T follicular helper cell (primary cell): ENCODE measurements at places on chromosomes 6 and 20.

GRCh38 chr6:169950558-169950957, 199.1 kb downstream of the ERMARD start:
- DNase-seq: no peak

DNA sequence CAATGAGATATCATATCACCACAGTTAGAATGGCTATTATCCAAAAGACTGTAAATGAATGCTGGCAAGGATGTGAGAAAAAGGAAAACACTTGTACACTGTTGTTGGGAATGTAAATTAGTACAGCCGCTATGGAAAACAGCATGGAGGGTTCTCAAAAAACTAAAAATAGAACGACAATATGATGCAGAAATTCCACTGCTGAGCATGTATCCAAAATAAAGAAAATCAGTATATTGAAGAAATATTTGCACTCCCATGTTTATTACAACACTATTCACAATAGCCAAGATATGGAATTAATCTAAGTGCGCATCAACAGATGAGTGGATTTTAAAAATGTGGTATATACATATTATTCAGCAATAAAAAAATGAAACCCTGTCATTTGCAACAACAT, 898.9 kb upstream of the MAN1A1 start:
- DNase-seq: no peak

DNA sequence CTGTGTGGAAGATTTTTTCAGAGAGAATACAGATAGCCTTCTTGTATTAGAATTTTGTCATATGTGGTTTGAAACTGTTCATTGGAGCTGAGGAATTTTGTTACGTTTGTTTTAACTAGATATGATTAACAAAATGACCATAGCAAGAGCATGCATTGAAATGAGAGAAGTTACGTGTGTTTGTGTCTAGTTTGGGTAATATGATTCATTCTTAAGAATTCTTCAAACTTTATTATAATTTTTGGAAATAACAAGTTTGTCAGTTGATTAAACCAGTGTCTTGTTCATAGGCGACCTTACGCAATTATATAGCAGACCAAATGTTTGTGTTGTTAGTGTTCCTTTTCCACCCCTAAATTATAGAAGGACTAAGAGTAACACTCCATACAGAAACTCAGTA, 5.5 kb downstream of the GMNN start:
- no peak for DNase-seq

DNA sequence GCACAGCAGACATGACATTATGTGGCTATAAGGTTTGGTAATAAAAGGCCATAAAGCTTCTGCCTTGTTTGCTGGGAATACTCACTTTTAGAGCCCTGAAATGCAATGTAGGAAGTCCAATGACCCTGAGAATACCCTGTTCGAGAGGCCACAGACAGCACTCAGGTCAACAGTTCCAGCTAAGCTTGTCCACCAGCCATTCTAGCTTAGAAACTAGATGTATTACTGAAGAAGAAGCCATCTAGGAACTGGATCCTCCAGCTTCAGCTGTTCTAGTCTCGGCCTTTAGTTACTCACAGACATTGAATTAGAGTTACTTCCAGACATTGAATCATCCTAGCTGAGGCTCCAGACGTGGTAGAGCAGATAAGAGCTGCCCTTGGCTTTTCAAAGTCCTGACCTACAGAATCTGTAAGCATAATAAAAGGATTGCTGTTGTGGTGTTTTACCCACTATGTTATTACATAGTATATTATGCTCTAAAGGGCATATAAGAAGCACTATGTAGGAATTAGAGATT, 84.9 kb downstream of the MMS22L start:
- DNase-seq: no peak

GRCh38 chr6:34120953-34121675, 24.8 kb downstream of the GRM4 start:
- DNase-seq: no peak

GRCh38 chr6:37177935-37178517, 8.1 kb downstream of the PIM1 start:
- DNase-seq: no peak

DNA sequence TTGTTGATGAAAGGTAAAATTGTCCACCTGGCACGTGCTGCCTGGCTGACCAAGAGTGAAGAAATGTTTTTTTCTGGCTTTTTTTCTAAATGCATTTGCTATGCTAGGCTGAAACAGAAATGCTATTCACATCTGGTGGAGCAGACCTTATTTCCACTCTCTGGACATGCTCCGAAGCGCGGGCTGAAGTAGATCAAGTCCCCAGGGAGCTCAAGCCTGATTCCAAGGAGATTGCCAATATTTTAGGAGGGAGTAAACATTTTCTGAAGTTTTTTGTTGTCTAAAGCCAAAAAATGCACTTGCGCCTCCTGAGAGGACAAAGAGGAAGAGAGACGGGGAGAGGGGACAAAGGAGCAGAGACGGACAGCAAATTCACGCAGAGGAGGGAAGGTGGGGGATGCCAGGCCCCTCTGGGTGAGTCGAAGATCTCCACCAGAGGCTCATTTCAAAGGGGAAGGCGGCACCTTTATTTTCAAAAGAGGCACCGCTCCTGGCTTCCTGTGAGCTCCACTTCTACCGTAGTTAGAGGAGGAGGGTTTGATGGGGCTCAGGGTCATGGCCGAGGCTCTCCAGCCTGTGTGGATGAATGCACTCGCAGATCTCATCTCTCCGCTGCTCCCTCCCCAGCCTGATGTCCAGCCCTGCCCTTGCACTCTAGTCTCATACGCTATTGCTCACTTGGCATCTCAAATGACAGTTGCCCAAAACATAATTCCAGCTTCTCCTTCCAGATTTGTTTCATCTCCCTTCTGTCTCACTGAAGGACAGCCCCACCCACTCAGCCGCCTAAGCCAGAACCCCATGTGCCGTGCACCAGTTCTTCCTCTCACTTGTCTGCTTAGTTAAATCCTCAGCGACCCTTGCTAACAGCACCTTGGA, 23.1 kb upstream of the SMOC2 start:
- DNase-seq: no peak
